Naive B cell (primary cell): ENCODE measurements at places on chromosomes 1 and 21. TPM values are rescaled to one million over a fixed set of nuclear protein-coding genes. Genes with fewer than 3 reads are reported as not detected.

CFAP141 gene
- not detected for polyA plus RNA-seq

CD101 gene
- 0.14 TPM for polyA plus RNA-seq

IL19 gene
- not detected for polyA plus RNA-seq

OXCT2 gene
- polyA plus RNA-seq, result 0.92 TPM

SPATA21 gene
- polyA plus RNA-seq, result not detected

PEX14 gene
- polyA plus RNA-seq, result 2.6 TPM

C1orf167 gene
- polyA plus RNA-seq, result not detected
